Stimulated activated CD8-positive, alpha-beta memory T cell treated with anti-CD3 and anti-CD28 coated beads, Interleukin-4, amount 100 ng/mL, for 1 hour (primary cell): ENCODE measurements at places on chromosomes 4 and X.

- DNase-seq: no peak
Measured at GRCh38 chrX:10833299-10834169, 213.1 kb upstream of the MID1 start.

DNA sequence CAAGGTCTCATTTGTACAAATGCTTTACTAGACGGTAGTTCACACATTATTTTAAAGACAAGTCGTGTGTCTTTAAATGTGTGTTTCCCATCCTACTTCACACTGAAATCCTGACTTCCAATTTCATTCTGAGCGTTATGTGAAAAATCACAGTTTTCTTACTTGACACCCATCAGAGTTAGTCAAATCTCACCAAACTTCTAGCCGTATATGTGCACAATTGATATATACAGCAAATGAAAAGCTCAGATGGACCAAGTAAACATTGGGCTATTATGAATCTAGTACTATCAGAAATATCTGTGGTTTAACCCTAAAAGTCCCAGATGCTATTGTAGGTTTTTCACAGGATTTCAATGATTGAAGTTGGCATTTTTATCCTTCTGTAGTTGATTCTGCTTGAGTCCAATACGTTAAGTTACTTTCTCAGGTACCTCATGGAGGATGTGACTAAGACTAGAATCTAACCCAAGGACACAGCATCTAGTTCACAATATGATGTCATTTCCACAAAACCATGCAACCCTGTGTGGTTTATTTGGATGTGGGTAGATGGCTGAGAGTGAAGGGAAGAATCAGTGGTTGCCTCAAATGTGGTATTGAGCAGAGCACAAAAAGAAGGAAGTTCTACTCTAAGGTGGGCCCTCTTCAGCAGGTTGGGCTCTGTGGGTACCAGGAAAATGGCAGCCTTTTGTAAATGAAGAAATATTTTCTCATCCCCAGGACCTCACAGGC lies 22.1 kb upstream of the TRIM60 start:
- no peak for DNase-seq

DNA sequence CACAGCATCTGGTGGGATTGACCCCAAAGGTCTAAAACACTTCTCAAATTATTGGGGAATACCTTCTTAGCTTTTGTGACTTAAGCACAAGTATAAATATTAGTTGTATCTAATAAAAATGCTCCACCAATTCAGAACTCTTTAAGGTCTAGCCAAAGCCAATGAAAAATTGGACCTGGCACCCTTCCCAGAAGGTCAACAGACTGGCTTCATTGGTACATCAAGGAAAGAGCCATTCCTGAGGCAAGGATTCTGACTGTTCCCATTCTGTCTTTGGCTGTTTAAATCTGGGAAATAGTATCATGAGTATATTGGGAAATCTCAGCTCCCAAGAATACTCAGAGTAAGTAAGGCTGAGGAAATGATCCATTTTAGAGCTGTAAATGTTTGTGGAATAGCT lies 153.0 kb upstream of the TRPC5 start:
- DNase-seq: no peak

DNA sequence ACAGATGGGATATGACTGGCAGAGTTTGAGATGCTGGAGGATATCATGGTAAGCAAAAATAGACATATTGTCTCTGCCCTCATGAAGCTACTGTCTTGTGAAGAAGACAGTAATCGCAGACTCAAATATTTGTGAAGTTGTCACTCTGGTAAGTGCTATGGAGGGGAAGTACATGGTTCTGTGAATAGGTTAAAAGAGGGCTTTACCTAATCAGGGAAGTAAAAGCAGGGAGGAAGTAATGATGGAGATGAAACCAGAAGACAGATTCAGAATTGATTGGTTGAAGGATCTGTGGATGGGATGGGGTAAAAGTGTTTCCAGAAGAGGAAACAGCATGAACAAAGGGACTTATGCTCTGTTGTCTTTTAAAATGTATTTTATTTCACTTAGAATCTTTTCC lies 19.3 kb upstream of the MAGED1 start:
- no peak for DNase-seq

- no peak for DNase-seq
Measured at GRCh38 chr4:6500481-6501140, 28.2 kb upstream of the PPP2R2C start.

DNA sequence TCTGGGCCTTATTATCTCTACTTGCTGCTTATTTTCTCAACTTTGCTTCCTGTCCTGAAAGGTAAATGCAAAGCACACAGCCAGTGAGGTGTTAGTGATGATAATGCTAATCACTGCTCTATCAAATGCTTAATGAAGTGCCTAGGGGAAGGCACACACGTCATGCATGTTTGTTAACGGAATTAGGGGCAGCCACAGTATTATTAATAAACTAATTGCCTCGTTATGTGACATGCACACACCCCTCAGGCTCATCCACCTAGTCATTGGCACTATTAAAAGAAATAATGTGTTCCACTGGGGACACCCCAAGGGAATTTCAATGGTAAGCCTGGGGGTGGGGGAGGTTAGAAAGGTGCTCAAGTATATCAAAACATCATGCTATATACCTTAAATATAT lies 125.2 kb downstream of the GUCY2F start:
- DNase-seq: no peak

DNA sequence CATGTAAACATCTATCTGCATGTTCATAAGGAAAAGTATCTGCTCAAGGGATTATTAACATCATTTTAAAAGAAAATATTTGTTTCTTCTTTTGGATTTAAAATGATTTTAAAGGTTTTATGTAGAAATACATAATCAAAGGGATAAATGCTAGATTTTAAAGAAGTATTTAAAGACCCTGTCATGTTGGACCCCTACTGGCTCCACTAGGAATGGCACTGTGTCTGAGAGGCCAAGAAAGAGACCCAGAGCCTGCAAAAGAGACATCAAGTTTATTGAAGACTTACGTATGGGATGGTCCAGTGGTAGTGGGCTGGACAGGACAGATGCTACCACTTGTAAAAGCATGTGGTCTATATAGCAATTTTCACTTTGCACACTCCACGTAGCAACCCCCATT lies 78.7 kb upstream of the PCDH18 start:
- no peak for DNase-seq

- no peak for DNase-seq
Measured at GRCh38 chr4:36870121-36870520, 374.4 kb upstream of the NWD2 start.

GRCh38 chr4:62601737-62602136 lies 1401.6 kb downstream of the ADGRL3 start:
- DNase-seq: no peak
